ENCODE measurements at places on chromosomes 13 and 19.

DNA sequence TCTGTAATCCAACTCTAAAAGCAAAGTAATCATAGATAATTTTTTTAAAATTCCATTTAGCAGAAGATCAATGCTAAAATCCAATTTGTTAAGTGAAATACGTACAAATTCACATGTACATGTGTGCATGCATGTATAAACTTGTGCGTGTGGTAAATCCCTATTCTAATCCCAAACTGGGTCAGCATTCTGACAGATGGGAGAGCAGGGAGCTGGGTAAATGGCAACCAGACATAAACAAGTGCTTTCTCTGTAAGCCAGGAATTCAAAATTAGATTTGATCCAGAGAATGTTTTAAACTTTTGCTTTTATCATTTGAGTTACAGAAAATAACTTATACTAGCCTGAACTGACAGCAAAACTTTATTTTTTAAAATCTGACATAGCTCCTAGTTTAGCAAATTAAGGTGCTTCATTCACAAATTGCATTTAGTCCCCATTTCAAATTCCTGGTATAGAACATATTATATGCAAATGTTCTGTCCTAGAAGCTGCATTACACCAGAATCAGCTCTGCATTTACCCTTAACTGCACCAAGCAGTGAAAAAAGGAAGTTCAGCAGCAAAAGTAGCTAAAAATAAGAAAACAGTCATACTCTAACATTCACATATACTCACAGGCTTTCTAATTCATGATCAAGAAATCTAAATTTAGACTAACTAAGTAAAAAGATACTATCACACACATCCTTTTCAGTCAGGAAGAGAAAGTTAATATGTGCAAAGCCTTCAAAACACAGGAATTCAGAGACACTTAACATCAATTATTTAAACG is 32.6 kb downstream of the UBL3 start:
- no peak for DNase-seq

DNA sequence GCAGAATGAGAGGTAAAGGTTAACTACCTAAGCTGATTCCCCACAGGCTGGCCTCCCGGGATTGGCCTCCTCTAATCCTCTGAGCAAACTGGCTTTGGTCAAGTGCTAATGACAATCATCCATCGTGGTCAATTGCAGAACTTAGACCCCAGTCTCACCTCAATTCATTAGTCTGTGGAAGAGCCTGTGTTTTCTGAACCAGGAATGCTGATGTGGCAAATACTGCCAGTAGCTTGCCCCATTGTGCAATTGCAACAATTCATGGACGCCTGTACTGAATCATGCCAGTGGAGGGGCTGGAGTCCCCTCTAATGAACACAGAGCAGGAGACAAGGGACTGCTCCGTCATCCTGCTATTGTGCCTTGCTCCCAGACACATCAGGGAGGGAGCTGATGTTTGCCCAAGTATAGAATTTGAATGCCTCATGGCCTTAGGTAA is 1256.5 kb downstream of the EFNB2 start:
- no peak for DNase-seq

GRCh38 chr13:26377038-26377437 is 123.1 kb downstream of the CDK8 start:
- DNase-seq: no peak

DNA sequence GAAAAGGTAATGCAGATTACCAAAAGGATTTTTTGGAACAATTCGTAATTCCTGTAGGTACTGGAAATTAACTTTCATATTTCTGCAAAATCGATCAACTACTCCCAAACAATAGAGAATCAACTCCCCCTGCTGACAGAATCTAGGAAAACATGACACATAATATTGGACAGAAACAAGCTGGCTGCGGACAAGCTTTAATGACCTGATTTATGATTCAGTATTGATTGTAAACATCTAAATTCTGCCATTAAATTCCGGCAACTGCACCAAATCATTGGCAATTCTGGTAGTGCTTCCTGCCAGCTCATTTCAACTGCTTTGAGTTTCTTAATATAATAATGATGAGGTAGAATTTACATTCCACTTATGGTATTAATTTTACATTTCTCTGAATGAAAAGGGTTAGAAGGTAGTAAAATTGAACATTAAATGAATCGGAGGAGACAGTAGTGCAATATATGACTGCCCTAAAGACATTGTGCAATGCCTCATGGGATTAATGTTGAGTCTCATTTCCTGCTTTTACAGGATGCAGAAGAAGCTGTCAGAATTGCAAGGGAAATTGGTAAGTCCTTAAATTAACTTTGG is 146.5 kb downstream of the PCCA start:
- no peak for DNase-seq

DNA sequence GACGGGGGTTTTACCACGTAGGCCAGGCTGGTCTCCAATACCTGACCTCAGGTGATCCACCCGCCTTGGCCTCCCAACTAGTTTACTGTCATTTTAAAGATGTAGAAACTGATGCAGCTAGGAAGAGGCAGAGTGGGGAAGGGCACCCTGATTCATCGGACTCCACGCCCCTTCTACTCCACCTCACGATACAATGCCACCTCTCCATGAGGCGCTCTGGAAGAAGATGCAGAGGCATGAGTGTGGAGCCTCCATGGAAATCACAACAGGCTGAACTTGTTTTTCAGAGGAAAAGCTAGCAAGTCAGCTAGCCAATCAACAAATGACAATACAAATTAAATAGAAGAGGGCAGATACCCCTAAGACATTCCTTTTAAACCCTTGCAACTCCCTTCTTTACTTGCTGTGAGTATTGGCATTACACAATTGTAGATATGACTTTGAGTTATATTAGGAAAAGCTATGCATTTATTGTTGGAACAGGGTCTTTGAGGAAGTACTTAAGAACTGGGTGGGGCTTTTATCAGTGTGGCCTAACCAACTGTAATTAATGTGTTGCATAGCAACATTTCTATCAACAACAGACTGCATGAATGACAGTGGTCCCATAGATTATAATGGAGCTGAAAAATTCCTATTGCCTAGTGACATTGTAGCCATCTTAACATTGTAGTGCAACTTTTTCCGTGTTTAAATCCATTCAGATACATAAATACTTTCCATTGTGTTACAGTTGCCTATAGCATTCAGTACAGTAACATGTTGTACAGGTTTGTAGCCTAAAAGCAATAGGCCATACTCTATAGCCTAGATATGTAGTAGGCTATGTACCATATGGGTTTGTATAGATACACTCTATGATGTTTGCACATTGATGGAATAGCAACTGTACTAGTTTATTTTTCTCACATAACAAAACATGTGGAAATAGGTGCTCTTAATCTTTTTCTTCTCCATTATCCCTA is 17.6 kb downstream of the WDFY2 start:
- DNase-seq: no peak

DNA sequence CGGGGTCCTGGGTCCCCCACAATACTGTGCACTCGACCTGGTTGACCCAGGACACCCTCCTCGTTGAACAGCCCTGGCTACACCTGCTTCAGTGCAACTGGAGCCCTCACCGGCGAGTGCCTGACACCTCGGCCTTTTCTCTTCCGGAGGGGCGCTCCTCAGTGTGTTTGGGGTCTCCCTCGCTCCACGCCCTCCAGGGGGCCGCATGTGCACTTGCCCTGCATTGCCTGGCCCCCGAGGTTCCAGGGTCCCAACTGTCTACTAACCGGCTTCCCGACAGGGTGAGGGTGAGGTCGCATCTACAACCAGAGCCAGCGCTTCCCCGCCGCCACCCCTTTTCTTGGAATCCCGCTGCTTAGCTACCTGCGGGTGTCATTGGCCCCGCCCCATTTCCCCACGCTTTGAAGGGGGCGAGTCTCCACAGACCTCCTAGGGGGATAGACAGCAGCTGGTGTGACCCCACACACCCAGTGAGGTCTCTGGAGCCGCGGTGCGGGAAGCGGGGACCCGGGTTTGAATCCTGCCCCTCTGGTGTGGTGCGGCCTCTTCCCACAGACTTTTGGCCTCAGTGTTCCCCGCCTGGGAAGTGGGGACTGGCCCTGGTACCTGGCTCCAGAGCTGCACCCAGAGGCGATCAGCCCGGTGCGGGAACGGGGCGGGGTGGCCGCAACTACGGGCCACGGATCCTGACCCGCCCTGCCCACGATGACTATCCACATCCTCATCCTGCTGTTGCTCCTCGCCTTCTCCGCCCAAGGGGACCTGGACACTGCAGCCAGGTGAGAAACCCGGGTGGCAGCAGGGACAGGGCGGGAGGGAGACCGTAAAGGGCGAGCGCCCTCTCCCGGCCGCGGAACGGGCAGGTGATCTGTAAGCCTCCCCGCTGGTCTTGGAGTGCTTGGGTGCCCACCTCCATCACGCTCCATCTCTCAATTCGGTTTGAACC is at the start of gene ADM5:
TSS of gene ADM5 (plus strand) at position 462 of the 946 bp plus-strand sequence. CDS start at position 706, 244 bp downstream.
- DNase-seq: no peak

GRCh38 chr13:60617991-60618733 is 221.1 kb downstream of the TDRD3 start:
- no peak for DNase-seq

GRCh38 chr19:4206818-4207484 is 22.4 kb upstream of the EBI3 start:
- no peak for DNase-seq

Data from thoracic aorta (tissue), 2 donors.